Fibroblast of lung (primary cell): ENCODE measurements at places on chromosomes 13 and 19.
A peak's percentile ranks its signal among the peaks of the same experiment; 100 is the strongest.

DNA sequence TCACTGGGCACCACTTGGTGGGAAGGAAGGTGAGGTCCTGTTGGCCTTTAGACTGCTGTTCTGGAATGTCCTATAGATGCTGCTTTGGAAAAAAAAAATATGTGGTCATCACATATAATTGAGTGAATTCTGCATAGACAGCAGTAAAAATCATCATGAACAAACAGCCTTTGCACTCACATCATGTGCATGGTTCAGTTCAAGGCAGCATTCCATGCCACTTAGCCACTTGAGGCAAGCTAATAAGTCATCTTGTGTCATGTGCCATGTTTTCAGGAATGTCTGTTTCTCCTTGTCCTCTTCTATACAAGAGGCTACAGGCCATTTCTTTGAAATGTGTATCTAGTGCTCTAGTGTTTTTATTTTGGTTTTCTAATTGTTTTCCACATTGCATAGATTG, 43.9 kb upstream of the TSC22D1 start:
- DNase-seq = peak; percentile 69

- peak; percentile 23 for DNase-seq
Measured at GRCh38 chr13:40343550-40344269, 322.7 kb downstream of the FOXO1 start.

GRCh38 chr19:50244695-50245094, 41.3 kb downstream of the MYH14 start:
- no peak for DNase-seq

- DNase-seq = peak; percentile 13
Measured at GRCh38 chr13:99528547-99528946, 27.3 kb downstream of the TM9SF2 start.

DNA sequence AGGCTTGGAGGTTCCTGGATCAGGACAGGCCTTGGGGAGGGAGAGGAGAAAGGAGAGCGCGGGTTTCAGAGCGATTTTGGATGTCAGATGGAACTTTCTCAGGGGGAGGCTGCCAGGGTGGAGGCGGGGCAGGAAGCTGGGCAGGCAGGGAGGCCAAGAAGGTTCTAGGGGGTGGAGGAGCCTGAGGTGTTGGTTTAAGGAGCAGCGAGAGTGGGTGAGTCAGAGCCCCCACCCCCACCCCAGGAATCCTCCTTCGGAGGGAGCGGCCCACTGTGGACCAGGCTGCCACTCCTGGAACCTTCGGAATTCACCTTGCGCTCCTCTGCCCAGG, 15.9 kb upstream of the NOP53 start:
- DNase-seq = peak; percentile 92
